ENCODE measurements at places on chromosomes 3 and 15.

GRCh38 chr15:101028321-101028720, 109.2 kb downstream of the LRRK1 start:
- no peak for DNase-seq

DNA sequence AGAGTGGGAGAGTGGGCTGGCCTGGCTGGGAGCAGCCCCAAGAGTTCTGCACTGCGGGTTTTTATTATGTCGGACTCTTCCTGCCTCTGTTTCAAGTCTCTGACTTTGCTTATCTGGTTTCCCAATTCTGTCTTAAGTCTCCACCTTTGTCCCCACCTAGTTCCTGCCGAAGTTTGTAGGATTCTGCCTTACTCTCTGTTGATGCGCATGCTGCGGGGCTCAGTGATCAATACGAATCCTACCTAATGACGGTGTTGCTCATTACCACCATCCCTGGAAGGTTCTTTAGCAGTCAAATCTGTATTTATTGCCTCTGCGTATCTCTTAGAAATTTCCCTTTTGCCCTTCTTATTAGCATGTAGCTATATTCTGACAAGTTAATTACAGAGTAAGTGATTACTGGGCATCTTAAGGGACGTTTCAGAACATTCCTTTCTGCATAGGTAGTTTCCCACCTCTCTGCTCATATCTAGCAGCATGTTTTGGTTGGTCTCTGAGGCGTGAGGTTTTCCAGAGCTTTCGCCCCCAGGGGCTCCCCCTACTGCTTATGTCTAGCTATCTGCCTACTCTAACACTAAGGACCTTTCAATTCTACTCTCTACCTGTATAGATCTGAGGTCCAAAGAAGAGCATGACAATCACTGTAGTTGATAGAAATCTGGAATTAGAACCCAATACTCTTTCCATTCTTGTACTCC, 236.0 kb upstream of the EIF1B start:
- DNase-seq, result no peak

GRCh38 chr3:51773529-51774056, 5.4 kb downstream of the IQCF6 start:
- DNase-seq, result peak; percentile 1

DNA sequence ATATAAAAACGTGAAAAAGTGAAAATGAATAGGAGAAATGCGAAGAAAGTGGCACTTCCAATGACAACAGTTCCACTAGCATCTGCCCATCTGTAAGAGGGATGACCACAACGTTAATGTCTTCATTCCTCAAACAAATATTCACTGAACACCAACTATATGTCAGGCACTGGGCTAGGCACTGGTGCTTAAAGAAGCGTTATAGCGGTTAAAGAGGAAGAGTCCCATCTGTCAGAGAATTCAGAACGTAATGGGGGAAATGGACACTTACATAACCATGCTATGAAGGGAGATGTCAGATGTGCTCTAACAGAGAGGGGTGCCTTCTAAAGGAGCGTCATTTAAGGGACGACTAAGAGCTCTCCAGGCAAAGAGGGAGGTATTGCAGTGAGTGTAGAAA, 8.2 kb downstream of the RUBCN start:
- DNase-seq, result no peak

DNA sequence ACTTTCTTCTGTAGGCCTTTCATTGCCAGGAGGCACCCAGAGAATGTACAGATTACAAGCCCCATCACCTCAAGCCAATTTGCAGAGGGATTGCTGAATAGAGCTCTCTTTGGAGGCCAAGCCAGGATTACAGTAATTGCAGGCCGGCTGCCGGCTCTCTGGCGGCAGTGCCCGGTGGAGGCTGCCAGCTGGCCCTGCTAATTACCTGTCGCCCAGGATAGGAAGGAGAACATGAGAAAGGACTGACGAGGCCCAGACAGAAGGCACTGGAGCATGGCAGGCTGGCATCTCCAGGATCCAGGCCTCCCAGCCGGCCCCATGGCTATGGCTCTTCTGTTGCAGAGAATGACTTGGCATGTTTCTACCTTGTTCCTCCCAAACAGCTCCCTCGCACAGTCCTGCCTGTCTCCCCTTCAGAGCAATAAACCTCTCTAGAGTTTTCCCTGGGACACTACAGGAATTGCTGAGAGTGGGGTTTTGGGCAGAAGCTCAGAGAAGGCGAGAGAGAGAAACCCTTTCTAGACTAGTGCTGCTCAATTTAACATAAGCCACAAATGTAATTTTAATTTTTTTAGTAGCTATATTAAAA, 273.6 kb upstream of the PROK2 start:
- DNase-seq, result no peak

DNA sequence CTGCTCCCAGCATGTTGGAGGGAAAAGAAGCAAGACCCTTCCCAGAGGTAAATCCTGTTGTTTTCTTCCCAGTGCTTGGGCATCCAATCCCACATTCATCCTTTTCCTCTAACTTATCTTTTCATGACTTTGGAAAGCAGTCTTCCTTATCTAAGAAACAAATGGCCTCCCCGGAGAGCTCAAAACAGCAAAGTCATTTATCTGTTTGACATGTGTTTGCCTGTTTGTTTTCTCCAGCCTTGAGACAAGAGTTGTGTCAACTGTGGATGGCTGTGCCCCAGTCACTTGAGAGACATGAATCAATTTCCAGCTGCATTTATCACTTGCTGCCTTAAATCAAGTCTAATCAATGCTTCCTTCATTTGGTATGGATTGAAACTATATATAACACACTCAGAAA, 103.9 kb downstream of the SHQ1 start:
- no peak for DNase-seq

GRCh38 chr15:36161771-36162212, 417.6 kb upstream of the CDIN1 start:
- DNase-seq, result no peak

DNA sequence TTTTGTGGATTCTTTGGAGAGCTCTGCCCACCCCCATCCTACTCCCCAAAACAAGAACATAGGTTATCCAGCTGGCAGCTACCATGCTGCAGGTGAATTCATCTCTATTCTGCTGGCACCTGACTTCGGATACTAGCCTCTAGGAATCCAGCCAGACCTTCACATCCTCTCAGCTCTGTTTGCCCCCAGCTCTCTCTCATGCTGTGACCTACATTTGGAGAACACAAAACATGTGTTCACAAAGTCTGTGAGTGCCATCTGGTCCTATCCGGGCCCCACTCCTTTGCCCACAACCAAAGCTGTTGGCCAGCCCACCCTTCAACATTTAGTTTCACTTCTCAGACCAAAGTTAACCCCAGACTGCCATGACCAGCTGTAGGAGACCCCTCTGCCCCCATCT, 89.4 kb upstream of the C3orf80 start:
- no peak for DNase-seq

DNA sequence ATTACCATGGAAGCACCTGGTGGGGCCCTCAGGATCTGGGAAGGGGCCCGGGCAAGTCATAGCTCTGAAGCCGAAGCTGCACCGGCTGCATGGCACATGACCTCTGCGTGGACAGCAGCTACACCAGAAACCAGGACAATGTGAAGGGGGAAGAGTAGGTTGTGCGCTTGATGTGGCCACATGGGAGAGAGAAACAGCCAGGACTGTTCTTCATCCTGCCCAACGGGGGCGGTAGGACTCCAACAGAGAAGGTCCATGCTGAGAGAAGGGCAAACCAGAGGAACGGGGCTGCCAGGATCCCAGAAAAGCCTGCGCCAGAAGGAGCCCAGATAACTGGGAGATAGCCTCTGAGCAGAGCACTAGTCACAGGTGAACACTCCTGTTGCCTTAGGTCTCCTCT, 54.9 kb upstream of the PRR20G start:
- DNase-seq, result no peak

GRCh38 chr3:121508389-121508788, 37.4 kb downstream of the POLQ start:
- DNase-seq, result no peak
